Testis (tissue), 5 donors: ENCODE measurements at places on chromosomes 1 and 21.

DNA sequence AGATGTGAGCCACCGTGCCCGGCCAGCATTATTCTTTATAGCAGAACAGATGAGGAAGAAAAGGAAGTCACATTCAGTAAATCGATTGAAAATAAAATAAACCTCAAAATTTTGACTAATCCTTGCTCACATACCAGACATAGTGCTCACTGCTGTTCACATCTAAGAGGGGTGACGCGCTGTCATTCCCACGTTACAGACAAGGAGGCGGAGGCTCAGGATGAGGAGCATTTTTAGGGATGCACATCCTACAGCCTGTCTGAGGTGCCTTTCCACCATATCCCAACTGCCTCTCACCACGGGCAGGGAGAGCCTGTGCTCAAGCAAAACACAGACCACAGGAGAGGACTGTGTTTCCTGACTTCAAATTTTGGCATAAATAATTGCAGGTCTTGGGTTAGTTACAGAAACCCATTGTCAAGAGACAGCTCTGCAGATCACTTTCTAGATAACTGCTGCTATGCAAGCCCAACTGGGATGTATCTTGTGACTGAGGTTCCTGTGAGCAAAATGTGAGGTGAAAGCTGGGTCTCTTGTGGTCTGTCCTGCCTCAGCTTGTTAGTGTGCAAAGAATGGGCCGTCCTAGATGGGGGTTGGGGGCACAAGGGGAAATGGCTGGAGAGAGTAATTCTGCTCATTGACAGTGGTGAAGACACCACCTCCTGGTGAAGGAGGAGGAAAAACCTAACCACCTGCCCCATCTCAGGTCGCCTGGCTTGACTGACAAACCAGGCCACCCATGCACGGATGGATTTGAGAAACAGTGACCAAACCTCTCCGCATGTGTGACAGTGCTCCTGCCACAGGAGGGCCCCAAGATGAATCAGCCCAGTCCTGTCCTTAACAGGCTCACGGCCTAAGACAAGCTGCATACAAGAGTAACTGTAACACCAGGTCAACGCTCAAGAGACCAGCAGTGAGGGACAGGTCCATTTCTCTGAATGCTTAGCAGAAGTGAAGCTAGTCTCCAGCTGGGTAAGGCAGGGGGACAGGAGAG, 8.2 kb downstream of the TNN start:
- no peaks in the 10 kb centered on the region for H3K36me3 ChIP-seq
- H3K27ac ChIP-seq: no peak overlapping the region
- no peak overlapping the region for H3K4me3 ChIP-seq
- no peak for DNase-seq
- no peaks in the 10 kb centered on the region for H3K4me1 ChIP-seq
- H3K27me3 ChIP-seq: no peaks in the 10 kb centered on the region

- no peak overlapping the region for H3K4me3 ChIP-seq
- H3K36me3 ChIP-seq: no peaks in the 10 kb centered on the region
- DNase-seq: no peak
- H3K27me3 ChIP-seq: no peaks in the 10 kb centered on the region
- H3K4me1 ChIP-seq: peaks cover 5% of the 10 kb centered on the region
These were observed 6.4 kb upstream of the RGS2 start for GRCh38 chr1:192802406-192802805.

- H3K4me1 ChIP-seq: no peaks in the 10 kb centered on the region
- H3K27ac ChIP-seq: no peak overlapping the region
- no peaks in the 10 kb centered on the region for H3K27me3 ChIP-seq
- H3K4me3 ChIP-seq: no peak overlapping the region
These were observed 23.3 kb downstream of the CNIH4 start for GRCh38 chr1:224380003-224380402.

DNA sequence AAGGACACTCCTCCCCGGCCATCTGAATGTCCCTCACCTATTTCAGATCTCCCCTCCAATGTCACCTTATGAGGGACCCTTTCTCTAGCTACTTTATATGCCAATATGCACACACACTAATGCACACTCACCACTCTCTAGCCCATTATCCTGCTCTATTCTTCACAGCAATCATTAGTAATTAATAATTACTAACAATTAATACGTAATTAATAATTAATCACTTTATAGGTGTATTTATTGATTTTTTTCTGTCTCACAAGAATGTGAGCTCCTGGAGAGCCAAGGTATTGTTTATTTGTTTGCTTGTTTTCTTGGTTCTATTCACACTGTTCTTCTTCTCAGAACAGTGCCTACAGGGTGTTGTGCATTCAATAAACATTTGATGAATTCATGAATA, 385.2 kb upstream of the DUSP10 start:
- H3K36me3 ChIP-seq: no peaks in the 10 kb centered on the region
- H3K4me3 ChIP-seq: no peak overlapping the region
- no peaks in the 10 kb centered on the region for H3K4me1 ChIP-seq
- no peaks in the 10 kb centered on the region for H3K27me3 ChIP-seq
- H3K27ac ChIP-seq: no peak overlapping the region
- no peak for DNase-seq

GRCh38 chr21:35044770-35045541, 4.1 kb downstream of the RUNX1 start:
- H3K4me1 ChIP-seq: no peaks in the 10 kb centered on the region
- H3K27me3 ChIP-seq: no peaks in the 10 kb centered on the region
- no peak overlapping the region for H3K27ac ChIP-seq
- DNase-seq: no peak
- no peaks in the 10 kb centered on the region for H3K36me3 ChIP-seq
- H3K4me3 ChIP-seq: no peak overlapping the region

- peaks cover 10% of the 10 kb centered on the region for H3K4me1 ChIP-seq
- H3K36me3 ChIP-seq: no peaks in the 10 kb centered on the region
- no peak for DNase-seq
- no peaks in the 10 kb centered on the region for H3K27me3 ChIP-seq
- H3K4me3 ChIP-seq: no peak overlapping the region
These were observed 63.2 kb upstream of the ADAM30 start for GRCh38 chr1:119959268-119960220.

- H3K4me1 ChIP-seq: no peaks in the 10 kb centered on the region
- no peak for DNase-seq
- H3K36me3 ChIP-seq: no peaks in the 10 kb centered on the region
- H3K27ac ChIP-seq: no peak overlapping the region
- no peak overlapping the region for H3K4me3 ChIP-seq
- H3K27me3 ChIP-seq: no peaks in the 10 kb centered on the region
These were observed 225.8 kb downstream of the RYR2 start for GRCh38 chr1:237267743-237268142.

- H3K27ac ChIP-seq: no peak overlapping the region
- H3K4me1 ChIP-seq: no peaks in the 10 kb centered on the region
- no peaks in the 10 kb centered on the region for H3K36me3 ChIP-seq
- no peaks in the 10 kb centered on the region for H3K27me3 ChIP-seq
These were observed 248.6 kb downstream of the DNM3 start for GRCh38 chr1:172089768-172090510.
